Activated CD4-positive, alpha-beta T cell treated with anti-CD3 and anti-CD28 coated beads, Interleukin-2, amount 50 U/mL, for 16 hours (primary cell): ENCODE measurements at places on chromosomes 11 and 22.
A peak's percentile ranks its signal among the peaks of the same experiment; 100 is the strongest.

- DNase-seq = peak; percentile 6
These were observed 49.0 kb downstream of the JHY start for GRCh38 chr11:122931510-122931909.

DNA sequence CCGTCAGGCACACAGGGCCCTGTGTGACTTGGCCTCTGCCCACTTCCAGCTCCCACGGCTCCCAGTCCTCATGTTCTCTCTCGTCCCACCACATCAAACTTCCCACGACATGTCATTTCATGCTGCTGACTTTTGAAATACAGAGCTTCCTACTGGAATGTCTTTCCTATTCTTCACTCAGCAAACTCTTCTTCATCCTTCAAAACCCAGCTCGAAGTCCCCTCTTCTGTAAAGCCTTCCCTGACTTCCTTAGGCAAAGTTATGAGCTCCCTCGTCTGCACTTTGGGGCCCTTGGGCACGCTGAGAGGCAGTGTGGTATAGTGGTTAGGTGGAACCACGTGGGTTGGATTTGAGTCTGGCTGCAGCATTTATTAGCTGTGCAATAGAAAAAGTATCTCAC, 37.8 kb upstream of the EIF3D start:
- no peak for DNase-seq

GRCh38 chr11:1876361-1877063, 15.2 kb downstream of the PRR33 start:
- no peak for DNase-seq

- DNase-seq = no peak
These were observed 100.5 kb downstream of the DSCAML1 start for GRCh38 chr11:117696540-117696939.

DNA sequence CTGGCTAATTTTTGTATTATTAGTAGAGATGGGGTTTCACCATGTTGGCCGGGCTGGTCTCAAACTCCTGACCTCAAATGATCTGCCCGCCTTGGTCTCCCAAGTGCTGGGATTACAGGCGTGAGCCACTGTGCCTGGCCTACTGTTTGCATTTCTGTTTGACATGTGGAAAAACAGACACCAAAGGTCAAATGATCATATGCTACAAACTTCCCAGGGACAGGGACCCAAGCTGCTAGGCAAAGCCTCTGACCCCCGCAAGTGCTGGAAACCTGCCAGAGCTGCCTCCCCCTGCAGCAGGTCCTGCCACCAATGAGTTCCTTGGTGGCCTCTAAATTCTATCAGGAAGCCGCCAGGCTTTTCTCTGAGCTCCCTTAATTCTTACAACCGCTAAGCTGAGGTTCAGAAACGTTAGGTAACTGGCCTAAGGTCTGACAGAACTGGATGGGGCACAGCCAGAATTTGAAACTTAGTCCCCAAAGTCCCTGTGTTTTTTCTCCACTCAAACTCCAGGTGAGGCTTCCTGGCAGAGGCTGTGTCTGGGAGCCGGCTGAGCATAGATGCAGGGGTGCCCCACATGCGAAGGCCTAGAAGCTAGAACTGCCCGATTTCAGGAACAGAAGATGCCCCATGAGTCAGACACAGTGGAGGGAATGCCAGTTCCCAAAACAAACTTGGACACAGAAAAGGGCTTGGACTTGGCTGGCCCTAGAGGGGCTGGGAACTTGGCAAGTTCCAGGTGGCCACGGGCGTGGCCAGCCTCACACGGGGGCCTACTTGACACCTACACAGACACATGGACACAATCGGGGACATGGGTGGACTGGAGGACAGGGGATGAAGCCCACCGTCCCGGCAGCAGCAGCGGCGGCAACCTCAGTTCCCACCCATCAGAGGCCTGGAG, 7.4 kb downstream of the CSNK1E start:
- no peak for DNase-seq

DNA sequence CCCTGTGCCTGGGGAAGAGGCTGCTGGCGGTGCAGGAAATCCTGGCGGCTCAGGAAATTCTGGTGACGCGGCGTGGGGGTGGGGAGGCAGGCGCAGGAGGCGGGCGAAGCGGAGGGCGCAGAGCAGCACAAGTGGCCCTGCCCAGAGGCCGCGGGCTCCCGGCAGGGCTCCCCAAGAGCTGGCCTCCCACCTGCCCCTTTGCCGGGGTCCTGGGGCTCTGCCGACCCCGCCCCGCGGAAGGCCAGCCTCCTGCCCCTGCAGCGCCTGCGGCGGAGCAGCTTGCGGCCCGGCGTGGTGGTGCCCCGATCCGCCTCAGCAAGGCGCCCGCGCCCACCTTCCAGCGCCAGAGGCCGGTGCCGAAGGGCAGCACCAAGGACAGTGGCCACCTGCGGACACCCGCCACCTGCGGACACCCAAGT, 100.2 kb upstream of the OR4C13 start:
- DNase-seq = no peak

DNA sequence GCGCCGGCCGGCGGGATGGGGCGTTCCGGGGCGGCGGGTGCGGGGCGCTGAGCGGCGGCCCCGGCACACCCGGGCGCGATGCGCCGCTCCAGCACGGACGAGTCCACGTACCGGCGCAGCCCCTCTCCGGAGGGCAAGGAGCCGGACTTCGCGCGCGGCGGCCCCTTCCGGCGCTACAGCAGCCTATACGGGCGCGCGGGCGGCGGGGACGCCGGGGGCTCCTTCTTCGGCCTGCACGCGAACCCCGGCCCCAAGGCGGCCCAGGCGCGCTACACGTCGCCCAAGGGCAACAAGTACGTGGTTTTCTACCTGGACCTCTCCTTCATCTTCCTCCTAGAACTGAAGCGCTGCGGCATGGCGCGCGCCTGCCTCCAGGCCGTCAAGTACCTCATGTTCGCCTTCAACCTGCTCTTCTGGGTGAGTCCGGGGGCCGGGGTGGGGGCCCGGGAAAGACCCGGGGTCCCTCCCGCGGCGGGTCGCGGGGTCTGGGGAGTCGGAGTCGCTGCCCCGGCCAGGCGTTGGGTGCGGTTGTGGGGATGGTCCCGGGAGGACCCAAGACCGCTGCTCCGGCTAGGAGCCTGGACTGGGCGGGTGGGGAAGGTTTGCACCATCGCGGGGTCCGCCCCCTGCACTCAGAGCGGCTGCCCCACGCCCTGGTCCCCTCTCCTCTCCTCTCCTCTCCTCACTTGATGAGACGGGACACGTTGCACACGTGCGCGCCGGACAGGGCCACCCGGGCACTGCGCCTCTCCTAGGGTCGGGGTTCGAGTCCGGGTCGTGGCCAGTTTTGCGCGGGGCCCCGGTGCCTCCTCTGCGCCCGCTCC, 7.5 kb downstream of the TSPAN4 start:
- DNase-seq = no peak

GRCh38 chr11:111963931-111964340, 26.8 kb downstream of the DIXDC1 start:
- no peak for DNase-seq

DNA sequence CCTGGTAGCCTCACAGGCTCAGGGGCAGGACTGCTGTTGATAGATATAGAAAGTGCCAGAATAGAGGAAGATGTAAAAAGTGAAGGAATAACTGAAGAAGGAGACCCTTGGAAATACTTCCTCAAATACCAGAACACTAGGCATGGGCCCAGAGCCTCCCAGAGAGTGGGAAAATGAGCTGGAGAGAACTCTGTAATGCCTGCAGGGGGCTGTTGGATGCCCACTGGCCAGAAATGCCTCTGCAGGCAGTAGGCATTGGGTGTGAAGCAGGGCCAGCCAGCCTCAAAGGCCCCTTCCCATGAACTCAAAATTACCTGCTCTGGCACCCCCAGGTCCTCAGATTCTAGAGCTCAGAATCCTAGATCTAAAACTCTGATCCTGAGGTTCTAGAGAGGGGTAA, 15.1 kb downstream of the P2RY2 start:
- no peak for DNase-seq
